ENCODE measurements at places on chromosomes 4 and X. TPM values are rescaled to one million over a fixed set of nuclear protein-coding genes. Genes with fewer than 3 reads are reported as not detected.

DNA sequence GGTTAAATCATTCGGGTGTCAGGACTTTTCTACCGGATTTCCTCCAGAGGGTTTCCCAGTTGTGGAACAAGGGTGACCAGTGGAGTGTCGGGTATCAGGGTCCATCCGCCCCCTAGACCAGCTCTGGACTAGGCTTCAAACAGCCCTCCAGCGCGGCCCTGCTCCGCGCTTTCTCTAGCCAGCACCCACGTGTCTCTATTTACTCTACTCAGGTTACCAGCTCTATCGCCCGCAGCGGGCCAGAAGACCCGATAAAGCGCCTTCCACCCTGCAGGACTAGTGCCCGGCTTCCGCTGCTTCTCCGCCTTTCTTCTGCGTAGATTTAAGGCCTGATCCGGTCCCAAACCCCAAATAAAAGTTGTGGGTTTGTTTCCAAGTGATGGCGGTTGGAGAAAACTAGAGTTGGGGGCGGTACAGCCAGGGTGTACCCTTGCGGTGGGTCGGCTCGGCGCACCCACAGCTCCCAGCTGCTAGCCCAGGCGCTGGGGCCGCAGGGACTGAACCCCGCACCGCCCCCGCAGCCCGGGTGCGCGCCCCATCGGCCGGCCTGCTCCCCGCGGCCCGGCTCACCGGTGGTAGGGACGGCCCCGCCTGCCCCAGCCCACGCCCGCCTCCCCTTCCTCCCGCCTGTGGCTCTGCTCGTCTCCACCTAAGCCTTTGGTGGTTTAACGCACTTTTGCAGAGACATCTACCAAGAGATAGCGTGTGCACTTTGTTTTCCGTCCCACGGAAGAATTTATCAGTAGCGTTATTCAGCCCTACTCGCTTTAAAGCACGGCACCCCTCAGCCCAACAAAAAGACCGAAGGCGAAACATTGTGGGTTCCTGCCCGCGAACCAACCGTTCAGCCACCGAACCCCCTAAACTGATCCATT is 2.1 kb downstream of the LEF1 start:
- no peak for DNase-seq

Gene PNMA6E
- polyA plus RNA-seq: not detected

Gene FAM47A
- not detected for polyA plus RNA-seq

GRCh38 chr4:120348521-120348920 is 281.9 kb upstream of the MAD2L1 start:
- no peak for DNase-seq

Gene DCTD
- polyA plus RNA-seq: 71.7 TPM

DNA sequence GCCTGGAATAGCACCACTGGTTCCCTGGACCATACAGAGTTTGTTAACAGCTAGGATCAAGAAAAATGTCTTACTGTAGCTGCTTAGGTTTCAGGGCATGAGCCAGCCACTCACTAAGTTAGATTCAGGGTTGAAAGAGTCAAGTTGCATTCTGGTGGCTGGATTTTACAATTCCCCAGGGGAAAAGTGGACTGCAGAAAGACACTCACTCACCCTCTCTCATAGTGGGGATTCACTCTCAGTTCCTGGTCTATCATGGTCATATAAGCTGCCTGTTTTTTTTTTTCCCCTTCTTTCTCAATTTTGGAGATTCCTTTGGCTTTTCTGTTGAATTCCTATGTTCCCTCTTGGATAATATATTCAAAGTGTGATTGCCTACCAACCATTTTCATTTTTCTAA is 744.2 kb upstream of the GRIA3 start:
- DNase-seq: no peak

DNA sequence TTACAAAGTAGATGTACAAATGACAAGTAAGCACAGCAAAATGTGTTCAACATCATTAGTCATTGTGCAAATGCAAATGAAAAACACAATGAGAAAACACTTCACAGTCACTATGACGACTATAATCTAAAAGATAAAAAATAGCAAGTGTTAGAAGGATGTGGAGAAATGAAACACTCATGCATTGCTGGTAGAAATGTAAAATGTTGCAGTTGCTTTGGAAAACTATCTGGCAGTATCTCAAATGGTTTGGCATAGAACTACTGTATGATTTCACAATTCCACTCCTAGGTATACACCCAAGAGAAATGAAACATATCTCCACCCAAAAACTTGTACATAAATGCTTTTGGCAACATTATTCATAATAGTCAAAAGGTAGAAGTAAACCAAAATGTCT is 459.7 kb upstream of the TRAM1L1 start:
- no peak for DNase-seq

DNA sequence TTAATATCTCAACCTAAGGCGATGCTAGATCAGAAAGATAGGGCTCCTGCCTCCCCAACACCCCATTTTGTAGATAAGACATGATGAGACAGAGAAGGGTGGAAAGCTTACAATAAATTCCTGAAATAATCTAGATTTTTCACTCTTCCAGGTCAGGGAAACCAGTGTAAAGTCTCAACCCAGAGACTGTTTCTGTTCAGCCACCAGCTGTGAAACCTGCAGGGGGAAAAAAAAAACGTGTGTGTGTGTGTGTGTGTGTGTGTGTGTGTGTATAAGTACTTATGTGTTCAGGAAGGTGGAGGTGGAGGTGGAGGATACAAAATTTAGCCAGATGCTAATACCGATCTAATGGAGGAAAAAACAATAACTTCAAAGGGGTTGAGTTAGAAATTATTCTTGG is 773 bp upstream of the ITM2A start:
- DNase-seq: no peak

Gene MAB21L2
- polyA plus RNA-seq: 0.54 TPM

DNA sequence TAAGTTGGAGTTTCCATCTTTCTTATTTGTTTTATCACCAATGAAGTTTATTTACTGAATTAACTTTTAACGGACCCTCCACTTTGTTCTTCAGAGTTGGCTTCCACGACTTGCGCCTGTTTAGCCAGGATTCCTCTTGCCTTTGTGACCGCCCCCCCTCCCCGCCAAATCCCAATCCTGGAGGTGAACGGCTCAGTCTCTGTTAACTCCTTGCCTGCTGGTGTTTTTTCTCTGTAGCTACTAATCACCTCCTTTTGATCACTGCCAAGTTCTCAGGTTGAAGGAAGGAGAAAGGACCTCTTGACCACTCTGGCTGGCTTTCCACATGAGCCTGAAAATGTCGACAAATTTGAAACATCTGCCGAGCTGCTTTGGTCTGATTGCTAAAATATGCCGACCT is 46.8 kb upstream of the BCOR start:
- DNase-seq: no peak

GRCh38 chr4:3662516-3662915 is 103.7 kb upstream of the ADRA2C start:
- DNase-seq: no peak

DNA sequence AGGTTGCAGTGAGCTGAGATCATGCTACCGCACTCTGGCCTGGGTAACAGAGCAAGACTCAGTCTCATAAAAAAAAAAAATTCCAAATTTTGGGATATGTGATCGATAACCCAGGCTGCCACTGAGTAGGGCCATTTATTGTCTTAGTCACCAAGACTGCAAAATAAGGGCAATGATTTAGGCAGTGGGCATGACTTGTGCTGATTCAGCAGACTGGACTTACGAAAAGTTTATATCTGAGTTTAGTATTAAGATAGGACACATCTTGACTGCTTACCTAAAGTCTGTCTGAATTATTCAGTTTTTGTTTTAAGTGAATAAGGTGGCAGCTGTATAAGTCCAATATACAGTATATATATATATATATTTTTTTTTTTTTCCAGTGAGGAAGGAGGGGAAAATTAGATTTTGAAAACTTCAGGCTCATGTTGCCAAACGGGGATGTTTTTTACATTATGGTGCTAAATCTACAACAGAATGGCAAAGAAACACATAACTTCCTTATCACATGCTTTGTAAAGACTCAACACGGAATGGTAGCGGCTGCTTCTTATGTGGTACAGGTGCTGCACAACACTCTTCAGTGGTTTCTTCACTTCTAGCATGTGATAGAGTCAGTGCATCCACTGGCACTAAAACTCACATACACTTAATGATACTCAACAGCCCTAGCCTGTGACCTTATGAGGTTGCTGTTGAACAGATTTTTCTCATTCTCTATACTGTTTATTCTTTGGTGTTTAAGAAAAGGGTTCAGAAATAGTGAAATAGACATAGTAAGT is 6.5 kb downstream of the TEX13D start:
- no peak for DNase-seq

Gene HPGD
- 51.6 TPM for polyA plus RNA-seq

DNA sequence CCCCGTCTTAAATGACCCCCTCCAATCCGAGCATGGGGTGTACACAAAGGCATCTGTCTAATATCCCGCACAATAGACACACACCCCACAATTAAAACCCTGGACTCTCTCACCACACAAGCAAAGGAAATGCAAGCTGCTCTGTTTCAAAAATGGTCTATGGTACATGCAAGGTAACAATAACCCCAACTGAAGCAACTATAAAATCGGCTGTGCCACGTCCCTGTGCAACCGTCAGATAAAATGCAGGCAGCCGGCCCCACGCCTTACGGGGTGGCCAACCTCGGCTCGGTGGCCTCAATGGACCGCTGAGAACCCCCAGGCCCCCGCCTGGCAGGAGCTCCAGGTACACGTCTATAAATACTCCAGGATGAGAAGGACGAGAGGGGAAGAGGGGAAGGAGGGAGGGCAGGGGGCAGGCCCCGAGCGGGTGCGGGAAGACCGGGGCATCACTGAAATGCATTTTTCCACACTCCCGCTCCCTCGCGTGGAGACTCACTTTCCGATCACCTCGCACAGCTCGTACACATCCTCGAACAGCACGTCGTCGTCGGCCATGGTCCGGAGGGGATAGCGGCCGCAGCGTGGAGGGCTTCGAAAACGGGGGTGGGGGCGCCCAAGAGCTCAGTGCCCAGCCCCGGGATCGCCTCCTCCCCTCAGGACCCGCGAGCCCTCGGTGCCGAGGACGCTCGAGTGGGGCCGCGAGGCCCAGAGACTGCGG is 763 bp downstream of the CASK start:
- DNase-seq: no peak

GRCh38 chr4:57710053-57710452 is 599.9 kb upstream of the IGFBP7 start:
- no peak for DNase-seq

DNA sequence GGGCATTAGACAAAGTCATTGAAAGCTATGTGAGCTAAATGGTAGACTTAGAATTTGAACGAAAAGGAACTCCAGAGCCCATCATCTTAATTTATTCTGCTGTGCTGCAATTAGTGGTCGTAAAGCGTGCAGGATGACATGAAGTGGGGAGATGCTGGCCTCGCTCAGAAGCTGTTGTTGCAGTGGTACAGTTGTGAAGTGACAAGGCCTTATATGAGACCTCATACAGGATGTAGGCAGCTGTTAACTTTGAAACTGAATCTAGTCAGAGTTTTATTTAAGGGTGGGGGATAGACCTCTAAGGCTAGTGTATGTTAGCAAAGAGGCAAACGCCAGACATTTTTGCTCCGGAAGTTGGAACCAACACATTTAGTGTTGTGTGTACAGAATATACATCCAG is 13.4 kb downstream of the KLF3 start:
- DNase-seq: no peak

Gene ZC4H2
- polyA plus RNA-seq: 11.6 TPM

DNA sequence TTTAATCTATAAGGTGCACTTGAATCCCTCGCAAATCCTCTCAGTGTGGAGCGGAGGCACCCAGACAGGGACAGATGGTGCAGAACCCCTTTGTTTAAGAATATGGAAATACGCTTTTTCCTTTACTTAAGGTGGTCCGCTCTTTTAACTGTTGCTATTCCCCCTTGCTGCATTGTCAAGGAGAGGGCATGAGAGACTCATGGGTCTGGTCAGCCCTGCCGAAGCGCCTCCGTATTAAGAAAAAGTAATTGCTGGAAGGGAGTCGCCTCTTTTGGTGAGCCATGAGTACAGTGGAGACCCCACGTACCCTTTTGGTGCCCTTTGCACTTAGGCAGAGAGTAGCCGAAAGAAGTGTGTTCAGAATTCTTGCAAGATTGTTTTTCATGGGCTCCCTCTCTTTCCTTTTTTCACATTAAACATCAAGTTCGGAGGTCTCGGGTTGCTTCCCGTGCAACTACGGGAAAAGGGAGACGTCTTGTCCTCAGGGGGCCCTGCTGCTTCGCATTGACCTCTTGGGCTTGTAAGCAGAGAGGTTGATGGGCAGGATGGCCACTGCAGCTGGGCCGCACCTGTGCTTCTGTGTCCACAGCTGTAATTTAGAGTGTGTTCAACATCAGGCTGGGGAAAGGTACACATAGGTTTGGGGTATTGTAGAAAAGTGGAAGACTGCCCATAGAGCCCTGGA is 109.6 kb downstream of the SPRY1 start:
- DNase-seq: no peak

- no peak for DNase-seq
These were observed 1106.0 kb downstream of the STIM2 start for GRCh38 chr4:27966664-27967063.

GRCh38 chrX:130020661-130021324 is 38.4 kb downstream of the BCORL1 start:
- DNase-seq: no peak

DNA sequence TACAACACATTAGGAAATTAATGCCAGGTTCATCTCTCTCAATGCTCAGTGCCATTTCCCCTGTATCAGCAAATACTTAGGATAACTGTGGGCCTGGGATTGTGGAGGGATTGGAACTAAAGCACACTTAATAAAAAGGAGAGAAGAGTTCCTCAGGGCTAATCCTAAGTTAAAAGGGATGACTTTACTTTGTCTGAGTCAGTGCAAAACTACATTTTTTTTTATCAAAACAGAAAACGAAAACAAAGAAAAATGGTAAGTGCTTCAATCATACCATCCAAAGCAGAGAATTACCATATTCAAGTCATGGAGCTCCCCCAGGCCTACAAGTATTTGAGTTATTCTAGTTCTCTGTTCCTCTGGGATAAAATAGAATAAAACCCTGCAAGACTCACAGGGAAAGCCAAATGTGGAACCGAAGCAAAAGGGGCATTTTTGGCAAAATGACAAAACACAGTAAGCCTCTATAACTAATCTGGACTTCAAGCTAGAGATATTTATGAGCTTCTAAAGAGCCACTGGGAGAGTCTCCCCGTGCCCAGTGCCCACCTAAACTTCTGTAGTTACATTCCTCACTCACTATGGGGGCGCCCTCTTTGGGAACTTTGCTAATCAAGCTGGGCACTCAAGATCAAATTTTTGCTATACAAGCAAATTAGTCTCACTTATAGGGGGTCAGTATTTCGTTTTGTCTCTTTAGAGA is 53.4 kb downstream of the PALLD start:
- DNase-seq: no peak

Gene GPR34
- polyA plus RNA-seq: 7.7 TPM

DNA sequence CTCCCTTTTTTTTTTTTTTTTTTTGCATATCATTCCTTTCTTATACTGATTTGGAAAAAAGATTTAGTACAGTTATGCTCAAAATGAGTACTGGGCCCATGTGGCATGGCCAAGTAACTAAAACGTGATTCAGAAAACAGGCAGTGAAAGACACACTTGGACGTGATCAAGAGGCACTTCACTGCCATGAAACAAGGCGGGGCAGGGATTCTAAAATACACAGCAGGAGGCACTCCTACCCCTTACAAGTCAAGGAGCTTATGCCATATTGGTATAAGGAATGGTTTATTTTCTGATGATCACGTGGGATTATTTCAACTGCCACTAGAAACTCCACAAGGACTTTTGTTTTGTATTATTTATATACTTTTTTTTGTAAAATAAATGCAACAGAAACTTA is 72.0 kb downstream of the CHST7 start:
- DNase-seq: no peak
